ENCODE measurements at places on chromosomes 7 and 10.

GRCh38 chr7:2380461-2380860, 22.9 kb upstream of the CHST12 start:
- DNase-seq: no peak

- DNase-seq: no peak
Measured at GRCh38 chr7:30841801-30842541, 69.7 kb upstream of the AQP1 start.

DNA sequence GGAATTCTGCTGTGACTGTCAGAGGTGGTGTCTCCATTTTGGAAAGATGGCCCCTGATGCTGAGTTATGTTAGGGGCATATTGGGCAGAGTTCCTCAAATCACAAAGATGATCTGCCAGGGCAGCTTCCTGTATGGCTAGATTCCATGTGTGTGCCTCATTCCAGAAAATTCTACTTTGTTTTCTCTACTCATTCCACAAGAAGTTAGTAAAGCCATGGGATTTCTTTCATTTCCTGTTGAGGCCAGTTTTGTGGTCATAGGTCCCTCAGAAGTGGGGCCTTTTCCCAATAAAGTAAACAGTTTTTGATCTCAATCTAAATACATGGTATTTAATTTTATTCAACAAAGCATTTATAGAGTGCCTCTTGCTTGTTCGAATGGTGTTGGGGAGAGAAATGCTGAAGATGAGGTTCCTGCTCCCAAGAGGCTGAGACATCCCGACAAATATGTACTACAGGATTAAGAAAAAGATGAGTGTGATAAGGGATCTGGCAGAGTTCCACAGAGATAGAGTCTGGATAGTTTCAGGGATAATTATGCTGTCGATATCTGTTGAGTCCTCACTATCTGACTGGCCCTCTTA, 33.0 kb downstream of the MINDY4 start:
- peak; percentile 58 for DNase-seq

- DNase-seq: no peak
Measured at GRCh38 chr10:45180946-45181875, 134.2 kb downstream of the OR13A1 start.

- DNase-seq: peak; percentile 18
Measured at GRCh38 chr10:7872041-7872442, 53.7 kb downstream of the TAF3 start.

DNA sequence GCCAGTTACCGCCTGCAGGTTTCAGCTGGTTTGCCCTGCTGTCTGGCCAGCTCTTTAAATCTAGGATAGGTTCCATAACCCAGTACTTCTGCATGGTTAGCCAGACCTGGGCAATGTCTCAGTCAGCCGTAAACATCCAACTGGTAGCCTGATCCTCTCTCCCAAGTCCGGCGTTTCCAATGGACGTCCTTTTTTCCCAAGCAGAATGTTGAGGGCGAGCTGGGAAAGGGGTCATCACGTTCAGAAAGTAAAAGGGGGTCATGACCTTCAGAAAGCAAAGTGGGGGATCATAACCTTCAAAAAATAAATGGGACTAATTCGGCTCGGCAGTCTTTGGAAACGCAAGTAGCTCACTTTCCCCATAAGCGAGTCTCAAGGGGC, 430 bp downstream of the PON3 start:
- no peak for DNase-seq

DNA sequence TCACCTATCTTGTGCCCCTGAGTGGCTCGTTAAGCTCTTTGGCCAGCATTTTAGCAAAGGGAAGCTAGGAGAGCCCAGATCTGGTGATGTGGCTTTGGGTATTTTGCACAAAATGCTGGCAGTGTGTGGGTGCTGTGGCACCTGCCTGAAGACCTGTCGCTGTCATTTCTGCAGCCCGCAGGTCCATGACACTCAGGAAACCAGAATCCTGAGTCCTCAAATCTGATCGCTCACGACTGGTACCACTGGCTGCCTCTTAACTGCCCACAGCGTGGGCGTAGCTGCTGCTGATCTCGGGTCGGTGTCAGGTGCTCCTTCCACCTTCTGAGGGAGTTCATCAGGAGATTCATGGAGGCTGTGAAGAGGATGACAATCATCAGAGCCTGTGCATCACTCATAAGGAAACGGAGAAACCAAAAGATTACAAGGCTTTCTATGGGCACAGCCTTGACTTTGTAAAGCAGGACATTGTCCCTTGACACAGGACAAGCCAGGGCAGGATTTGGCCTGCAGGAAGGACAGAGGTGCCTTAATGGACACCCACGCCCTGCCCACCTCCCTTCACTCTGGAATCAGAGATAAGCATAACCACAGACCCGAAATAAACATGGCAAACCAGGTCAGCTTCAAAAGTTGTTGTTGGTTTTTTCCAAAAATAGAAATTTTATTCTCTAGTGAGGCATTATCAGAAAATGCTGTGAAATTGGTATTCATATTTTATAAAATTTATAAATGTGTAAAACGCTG, 71.0 kb upstream of the STK17A start:
- DNase-seq: no peak

- DNase-seq: no peak
Measured at GRCh38 chr7:45219130-45219529, 61.5 kb downstream of the RAMP3 start.

DNA sequence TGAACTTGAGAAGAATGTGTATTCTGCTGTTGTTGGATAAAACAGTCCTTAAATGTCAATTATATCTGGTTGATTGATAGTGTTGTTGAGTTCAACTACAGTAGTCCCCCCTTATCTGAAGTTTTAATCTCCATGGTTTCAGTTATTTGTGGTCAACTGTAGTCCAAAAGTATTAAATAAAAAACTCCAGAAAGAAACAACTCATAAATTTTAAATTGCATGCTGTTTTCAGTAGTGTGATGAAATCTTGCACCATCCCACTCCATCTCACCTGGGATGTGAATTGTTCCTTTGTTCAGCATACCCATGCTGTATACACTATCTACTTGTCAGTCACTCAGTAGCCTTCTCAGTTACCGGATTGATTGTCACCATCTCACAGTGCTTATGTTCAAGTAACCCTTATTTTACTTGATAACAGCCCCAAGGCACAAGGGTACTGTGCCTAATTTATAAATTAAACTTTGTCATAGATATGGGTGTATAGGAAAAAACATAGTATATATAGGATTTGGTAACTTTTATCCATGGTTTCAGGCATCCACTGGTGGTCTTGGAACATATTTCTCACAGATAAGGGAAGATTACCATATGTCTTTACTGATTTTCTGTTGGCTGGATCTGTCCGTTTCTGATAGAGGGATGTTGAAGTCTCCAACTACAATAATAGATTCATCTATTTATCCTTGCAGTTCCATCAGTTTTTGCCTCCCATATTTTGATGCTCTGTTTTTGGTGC, 57.1 kb downstream of the AOAH start:
- peak; percentile 52 for DNase-seq
